Right atrium auricular region (tissue), 2 donors: ENCODE measurements at places on chromosomes 2 and 18.

DNA sequence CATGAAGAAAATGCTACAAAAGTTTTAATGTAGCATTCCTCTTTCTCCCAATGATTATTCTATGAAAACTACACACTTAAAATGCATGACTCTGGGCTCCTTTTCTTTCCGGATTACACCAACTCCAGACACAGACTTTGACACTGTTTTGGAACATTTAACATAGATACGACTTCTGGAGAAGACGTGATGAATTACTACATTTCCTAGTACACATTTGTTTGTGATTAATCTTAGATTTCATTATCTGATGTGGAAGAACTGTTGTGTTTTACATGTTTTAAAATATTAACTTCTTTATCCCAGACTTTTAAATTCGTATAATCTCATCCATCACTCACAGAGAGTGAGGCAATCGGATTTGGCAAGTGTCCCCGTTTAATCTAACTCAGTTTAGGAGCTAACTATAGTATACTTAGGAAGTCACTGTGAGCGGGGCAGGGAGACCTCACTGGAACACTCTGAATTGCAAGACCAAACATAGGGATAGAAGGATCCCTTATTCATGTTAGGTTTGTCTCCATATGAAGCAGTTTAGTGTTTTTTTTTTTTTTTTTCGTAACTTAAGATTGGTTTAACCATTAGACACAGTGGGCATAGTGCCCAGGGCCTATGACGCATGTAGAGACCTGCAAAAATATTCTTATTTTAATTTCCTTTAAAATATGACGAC lies 66.7 kb downstream of the PDE1A start:
- no peak for DNase-seq

- DNase-seq = peak; percentile 30
These were observed 86.8 kb upstream of the HS6ST1 start for GRCh38 chr2:128405467-128405900.

- DNase-seq = no peak
These were observed 291.8 kb upstream of the CHAC2 start for GRCh38 chr2:53475766-53476165.

DNA sequence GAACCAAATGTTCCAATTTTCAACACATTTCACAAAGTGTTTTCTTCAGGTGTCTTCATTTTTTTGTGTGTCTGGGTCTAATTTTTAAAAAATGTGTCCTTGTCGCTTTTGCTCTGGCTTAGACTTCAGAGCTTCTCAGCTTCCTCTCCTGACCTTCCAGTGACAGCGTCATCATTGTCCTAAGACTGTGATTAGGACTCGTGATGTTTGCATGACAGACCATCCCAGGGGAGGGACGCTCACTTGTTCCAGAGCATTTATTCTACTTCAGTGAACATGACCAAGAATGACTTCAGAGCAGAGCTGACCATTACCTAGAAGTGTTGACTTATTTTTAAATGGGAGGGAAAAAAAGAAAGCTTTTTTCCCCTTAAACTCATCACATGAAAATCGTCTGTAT lies 591.9 kb downstream of the IRS1 start:
- no peak for DNase-seq

DNA sequence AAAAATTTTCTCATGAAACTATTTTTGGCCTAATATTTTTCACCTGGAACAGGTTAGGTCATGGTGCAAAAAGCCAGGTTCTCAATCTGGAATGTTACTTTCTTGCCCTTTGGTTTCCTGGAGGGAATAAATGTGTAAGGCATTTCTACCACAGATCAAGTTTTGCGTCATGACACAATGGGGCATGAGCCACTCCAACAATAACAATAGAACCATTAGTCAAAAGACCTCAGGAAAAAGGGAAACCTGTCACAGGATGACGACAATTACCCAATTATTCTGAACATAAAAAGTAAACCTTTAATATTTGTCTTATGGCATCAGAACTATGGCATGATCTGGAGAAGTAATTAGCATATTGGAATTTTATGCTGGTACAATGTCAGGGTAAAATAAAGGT lies 88.2 kb upstream of the HNRNPA3 start:
- no peak for DNase-seq

DNA sequence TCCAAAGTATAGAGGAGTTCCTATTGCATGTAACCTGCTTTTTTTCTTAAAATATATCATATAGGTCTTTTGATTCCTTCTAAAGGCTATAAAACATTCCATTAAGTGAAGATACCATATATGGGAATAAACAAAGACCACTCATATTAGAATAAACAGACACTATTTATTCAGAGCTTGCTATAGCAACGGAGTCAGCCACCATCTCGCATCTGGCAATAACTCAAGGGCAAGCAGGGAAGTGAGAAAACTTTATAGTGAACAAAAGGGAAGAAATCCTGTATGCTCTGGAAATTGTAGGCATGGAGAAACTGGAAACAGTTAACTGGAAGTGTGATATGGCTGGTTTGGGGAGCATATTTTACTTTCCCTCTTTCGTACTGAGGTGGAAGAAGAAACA lies 301.9 kb downstream of the PTH2R start:
- DNase-seq = no peak

DNA sequence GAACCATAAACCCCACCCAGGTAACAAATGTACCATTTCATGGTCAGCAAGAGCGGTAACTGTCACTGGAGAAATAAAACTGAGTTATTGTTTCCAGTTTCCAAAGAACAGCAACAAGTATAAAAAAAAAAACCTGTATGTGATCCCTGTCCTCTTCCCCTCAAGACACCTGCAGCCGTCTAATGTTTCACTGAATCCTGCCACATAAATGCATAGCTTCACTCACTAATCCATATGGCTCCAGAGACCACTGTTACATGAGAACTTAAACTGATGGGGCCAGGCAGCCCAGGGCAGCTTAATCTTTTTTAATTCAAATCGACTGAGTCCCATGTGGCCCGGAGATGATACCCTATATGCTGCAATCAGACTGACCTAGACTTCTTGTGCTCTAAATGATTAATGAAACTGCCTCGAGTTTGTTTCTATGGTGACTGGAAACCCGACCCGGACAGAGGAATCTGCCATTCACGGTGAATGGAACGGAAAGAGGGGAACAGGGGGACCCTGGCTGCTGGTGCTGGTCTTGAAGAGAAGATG lies 60.9 kb upstream of the SIX2 start:
- DNase-seq = no peak
